ENCODE measurements at places on chromosomes 2 and 18.

GRCh38 chr2:113757138-113757657 is 756 bp upstream of the SLC35F5 start:
- no peak for DNase-seq

GRCh38 chr18:6414118-6414722 is 491 bp downstream of the L3MBTL4 start:
- DNase-seq, result peak; percentile 63

DNA sequence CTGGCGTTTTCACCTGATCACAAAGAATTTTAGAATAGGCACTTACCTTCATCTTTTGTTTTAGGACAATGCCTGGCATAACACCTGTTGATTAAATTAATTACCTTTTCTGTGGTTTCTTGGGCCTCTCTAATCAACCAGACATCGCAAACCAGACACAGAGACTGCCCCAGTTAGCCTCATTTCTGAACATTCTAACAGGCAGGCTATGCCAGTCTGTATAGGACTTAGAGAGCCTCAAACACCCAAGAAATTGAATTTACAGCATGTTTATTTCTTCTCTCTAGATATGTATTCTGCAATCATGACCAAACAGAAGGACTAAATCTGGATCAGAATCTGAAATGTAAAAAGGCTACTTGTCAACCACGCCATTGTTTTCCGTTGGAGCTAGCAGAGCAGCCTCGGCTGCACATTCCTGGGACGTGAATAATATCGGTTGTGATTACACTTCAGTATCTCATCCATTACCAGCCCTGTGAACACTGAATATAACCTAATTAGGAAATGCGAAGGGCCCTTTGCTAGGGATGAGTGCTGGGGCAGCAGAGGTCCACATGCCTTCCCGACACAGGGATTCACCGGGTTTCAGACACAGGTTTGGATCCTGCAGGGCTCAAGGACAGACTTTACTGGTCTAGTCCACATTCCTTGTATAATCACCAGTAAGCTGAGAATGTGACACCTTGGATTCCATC is 17.5 kb upstream of the CDC42EP3 start:
- no peak for DNase-seq

GRCh38 chr2:70894765-70895164 is 40.9 kb upstream of the ATP6V1B1 start:
- DNase-seq, result no peak

- no peak for DNase-seq
These were observed 56.2 kb upstream of the B3GNT7 start for GRCh38 chr2:231339316-231339715.

GRCh38 chr2:190572246-190572645 is 37.7 kb upstream of the NEMP2 start:
- DNase-seq, result no peak

DNA sequence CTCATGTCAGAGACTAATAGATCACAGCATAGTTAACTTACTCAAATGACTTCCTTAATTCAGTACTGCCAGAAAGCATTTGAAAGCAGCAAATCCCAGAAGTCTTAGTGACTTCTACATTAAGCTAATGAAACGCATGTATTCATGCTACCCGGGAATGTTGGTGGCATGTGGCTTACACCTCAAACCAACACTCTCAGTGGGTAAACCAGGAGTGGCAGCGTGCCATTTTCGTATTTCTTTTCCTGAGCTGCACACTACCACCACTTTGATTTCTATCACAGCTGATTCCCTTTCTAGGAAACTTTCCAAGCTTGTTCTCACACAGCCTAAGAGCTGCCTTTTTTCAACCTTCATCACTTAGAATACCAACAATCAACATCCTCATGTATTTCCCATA is 646.6 kb downstream of the NRXN1 start:
- no peak for DNase-seq

GRCh38 chr2:224646242-224646846 is 61.2 kb upstream of the CUL3 start:
- DNase-seq, result no peak

GRCh38 chr2:97997784-97998392 is 2.1 kb upstream of the TMEM131 start:
- DNase-seq, result no peak

- no peak for DNase-seq
These were observed 137.2 kb downstream of the CDH2 start for GRCh38 chr18:28039691-28040090.

DNA sequence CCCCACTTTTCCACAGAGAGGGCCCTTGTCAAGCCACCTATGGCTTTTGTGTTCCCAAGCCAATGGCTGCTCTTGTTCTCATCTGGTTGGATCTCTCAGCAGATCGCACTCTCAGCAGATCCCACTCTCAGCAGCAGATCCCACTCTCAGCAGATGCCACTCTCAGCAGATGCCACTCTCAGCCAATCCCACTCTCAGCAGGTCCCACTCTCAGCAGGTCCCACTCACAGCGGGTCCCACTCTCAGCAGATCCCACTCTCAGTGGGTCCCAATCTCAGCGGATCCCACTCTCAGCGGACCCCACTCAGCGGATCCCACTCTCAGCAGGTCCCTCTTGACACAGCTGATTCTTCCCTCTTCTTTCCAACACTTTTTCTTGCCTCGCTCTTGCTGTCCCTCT is 59.3 kb upstream of the MGAT4A start:
- DNase-seq, result no peak

Data from nephron progenitor cell (in vitro differentiated cells).